Activated CD4-positive, alpha-beta memory T cell treated with anti-CD3 and anti-CD28 coated beads for 36 hours (primary cell): ENCODE measurements at places on chromosomes 12 and 14. TPM values are rescaled to one million over a fixed set of nuclear protein-coding genes. Genes with fewer than 3 reads are reported as not detected.

- DNase-seq, result no peak
Measured at GRCh38 chr12:39587225-39587624, 32.4 kb downstream of the ABCD2 start.

The C12orf54 gene
- total RNA-seq, result not detected

DNA sequence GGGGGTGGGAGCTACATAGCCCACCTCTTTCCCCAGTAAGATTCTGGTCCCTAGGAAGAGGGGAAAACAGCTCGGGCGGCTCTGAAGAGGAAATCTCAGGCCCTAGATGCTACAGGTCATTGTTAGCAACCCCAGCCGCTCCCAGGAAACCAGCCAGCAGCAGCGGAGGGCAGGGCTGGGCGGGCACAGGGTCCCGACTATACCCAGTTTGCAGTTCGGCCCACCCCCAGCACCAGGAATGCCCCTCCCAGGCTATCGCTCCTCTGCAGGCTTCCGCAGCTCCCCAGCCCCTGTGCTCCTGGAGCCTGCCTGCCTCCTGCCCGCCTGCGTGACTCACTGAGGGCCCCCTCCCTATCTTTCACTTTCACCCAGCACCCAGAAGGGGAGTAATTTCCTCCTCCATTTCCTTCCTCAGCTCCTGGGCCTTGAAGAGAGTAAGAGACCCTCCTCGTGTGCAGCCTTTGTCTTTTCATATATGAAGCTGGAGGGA, 27.2 kb upstream of the PNMA1 start:
- peak; percentile 85 for DNase-seq

The PSEN1 gene
- 30.3 TPM for total RNA-seq

The CDKL1 gene
- 3.4 TPM for total RNA-seq

- DNase-seq, result no peak
Measured at GRCh38 chr12:57370072-57370471, 60.8 kb downstream of the R3HDM2 start.

DNA sequence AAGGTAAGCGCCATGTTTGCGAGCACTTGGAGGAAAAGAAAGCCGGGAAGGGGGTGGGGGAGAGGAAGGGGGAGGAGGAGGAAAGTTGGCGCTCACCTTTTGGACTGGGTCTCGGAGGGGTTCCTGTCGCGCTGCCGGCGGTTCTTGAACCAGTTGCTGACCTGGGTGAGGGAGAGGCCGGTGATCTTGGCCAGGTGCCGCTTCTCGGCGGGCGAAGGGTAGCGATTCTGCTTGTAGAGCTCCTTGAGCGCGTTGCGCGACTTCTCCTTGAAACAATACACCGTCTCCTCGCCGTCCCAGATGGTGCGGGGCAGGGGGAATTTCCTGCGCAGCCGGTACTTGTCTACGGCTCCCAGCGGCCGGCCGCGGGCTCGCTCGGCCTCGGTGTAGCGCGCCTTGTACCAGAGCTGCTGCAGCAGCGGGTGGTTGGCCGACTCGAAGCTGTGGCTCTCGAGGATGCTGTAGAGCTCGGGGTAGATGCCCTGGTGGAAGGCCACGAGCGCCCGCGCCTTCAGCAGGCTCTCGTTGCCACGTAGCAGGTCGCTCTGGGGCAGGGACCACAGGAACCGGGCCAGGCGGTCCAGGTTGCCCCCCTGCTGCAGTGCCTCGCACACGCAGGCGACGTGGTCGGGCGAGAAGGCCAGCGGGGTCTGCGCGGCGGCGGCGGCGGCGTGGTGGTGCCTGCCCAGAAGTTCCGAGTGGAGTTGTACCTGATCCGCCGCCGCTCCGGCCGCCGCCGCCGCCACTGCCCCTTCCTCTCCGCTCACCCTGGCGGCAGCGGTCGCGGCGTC, 840 bp downstream of the SIX4 start:
- DNase-seq, result peak; percentile 39

GRCh38 chr12:133135747-133136146, 5.3 kb downstream of the ZNF10 start:
- DNase-seq, result no peak

The SPRYD3 gene
- total RNA-seq, result 32.8 TPM

The GRIP1 gene
- 0.95 TPM for total RNA-seq

GRCh38 chr14:91363776-91364523, 53.7 kb downstream of the CCDC88C start:
- no peak for DNase-seq

The ZNF26 gene
- 10.2 TPM for total RNA-seq
